ENCODE measurements at places on chromosomes 16 and 17. TPM values are rescaled to one million over a fixed set of nuclear protein-coding genes. Genes with fewer than 3 reads are reported as not detected.

GRCh38 chr17:56810343-56810742 is 23.4 kb downstream of the C17orf67 start:
- H3K4me3 ChIP-seq, result no peak overlapping the region
- no peak for DNase-seq
- H3K27ac ChIP-seq, result no peak overlapping the region
- no peaks in the 10 kb centered on the region for H3K4me1 ChIP-seq
- H3K36me3 ChIP-seq, result no peaks in the 10 kb centered on the region

- no peak for DNase-seq
- peaks cover 16% of the 10 kb centered on the region for H3K4me1 ChIP-seq
- H3K36me3 ChIP-seq, result 0 out of 2 replicates have a peak, but pooled peaks cover 6% of the 10 kb centered on the region
- H3K27me3 ChIP-seq, result no peaks in the 10 kb centered on the region
These were observed 21.5 kb upstream of the SRSF1 start for GRCh38 chr17:58028578-58028977.

Gene TBC1D3D
- total RNA-seq, result 0.92 TPM

- DNase-seq, result no peak
- H3K27ac ChIP-seq, result no peak overlapping the region
- peaks cover 14% of the 10 kb centered on the region for H3K4me1 ChIP-seq
- H3K36me3 ChIP-seq, result no peaks in the 10 kb centered on the region
- no peaks in the 10 kb centered on the region for H3K27me3 ChIP-seq
- no peak overlapping the region for H3K4me3 ChIP-seq
These were observed 64.3 kb downstream of the CNGB1 start for GRCh38 chr16:57906382-57907316.

GRCh38 chr17:32927201-32927723 is 691 bp upstream of the TMEM98 start:
- DNase-seq, result no peak
- no peaks in the 10 kb centered on the region for H3K4me1 ChIP-seq
- no peak overlapping the region for H3K27ac ChIP-seq
- peaks cover 52% of the 10 kb centered on the region for H3K27me3 ChIP-seq
- H3K36me3 ChIP-seq, result no peaks in the 10 kb centered on the region

- no peak overlapping the region for H3K27ac ChIP-seq
- H3K4me1 ChIP-seq, result peaks cover 11% of the 10 kb centered on the region
- DNase-seq, result no peak
- H3K27me3 ChIP-seq, result no peaks in the 10 kb centered on the region
- H3K4me3 ChIP-seq, result no peak overlapping the region
- H3K36me3 ChIP-seq, result no peaks in the 10 kb centered on the region
These were observed 116.4 kb upstream of the SMURF2 start for GRCh38 chr17:64778240-64779097.

Gene NPTX1
- total RNA-seq, result 6.9 TPM

Gene KCNG4
- total RNA-seq, result not detected

DNA sequence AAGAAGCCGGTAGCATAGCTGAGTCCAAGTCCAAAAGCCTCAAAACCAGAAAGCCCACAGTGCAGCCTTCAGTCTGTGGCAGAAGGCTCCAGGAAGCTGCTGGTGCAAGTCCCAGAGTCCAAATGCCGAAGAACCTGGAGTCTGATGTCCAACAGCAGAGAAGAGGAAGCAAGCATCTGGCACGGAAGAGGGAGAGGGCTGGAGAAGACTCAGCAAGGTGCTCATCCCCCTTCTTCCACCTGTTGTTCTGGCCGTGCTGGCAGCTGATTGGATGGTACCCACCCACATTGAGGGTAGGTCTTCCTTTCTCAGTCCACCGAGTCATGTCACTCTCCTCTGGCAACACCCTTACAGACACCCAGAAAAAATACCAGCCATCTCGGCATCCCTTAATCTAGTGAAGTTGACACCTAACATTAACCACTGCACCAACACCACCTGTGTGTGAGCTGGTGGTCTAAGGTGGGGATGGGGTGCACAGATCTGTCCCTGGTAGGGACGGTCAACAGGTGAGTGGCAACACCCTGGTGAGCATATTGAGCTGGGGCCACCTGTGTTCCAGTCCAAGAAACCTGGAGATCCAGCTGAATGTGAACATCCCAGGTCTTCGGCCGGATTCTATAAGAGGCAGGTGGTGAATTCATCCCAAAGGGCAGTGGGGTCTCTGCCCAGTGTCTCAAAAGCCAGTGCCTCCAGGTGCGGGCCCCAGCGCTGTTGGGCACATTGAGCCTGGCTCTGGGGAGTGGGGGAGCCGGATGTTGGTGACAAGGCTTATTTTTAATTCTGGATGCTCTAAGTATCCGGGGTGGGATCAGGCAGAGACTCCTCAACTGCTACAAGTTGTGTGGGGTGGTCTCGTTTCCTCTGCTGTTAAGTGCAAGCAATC is 9.8 kb downstream of the MIEF2 start:
- no peaks in the 10 kb centered on the region for H3K27me3 ChIP-seq
- no peak overlapping the region for H3K27ac ChIP-seq
- DNase-seq, result no peak
- no peak overlapping the region for H3K4me3 ChIP-seq
- H3K36me3 ChIP-seq, result no peaks in the 10 kb centered on the region
- peaks cover 15% of the 10 kb centered on the region for H3K4me1 ChIP-seq

Gene GRAPL
- total RNA-seq, result 0.37 TPM

Gene NOD2
- total RNA-seq, result 0.75 TPM

DNA sequence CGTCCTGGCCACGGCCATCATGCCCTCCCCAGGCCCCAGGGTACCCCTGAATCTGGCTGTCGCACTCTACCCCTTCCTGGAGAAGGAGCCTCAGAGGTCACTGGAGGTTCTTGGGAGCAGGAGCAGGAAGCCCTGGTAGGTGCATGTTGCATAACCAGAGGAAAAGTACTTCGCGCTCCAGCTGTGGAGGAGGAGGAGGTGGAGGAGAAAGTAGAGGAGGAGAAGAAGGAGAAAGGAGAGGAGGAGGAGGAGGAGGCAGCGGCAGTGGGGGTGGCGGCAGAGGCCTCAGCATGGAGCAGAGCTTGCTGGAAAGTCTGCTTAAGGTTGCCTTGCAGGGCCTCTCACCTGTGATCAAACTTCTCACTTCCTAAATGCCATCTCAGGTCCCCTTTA is 61.8 kb downstream of the BAIAP2 start:
- peaks cover 59% of the 10 kb centered on the region for H3K4me1 ChIP-seq
- H3K27ac ChIP-seq, result peak overlapping the region; percentile 67
- peak overlapping the region; percentile 11 for H3K4me3 ChIP-seq
- H3K36me3 ChIP-seq, result no peaks in the 10 kb centered on the region

Gene KIF2B
- total RNA-seq, result not detected

All from PC-9 (cell line).